ENCODE measurements at places on chromosomes 2 and 18. TPM values are rescaled to one million over a fixed set of nuclear protein-coding genes. Genes with fewer than 3 reads are reported as not detected.

IL1RL1 gene
- not detected for total RNA-seq

VWA3B gene
- 1.0 TPM for total RNA-seq

- DNase-seq, result no peak
These were observed 52.9 kb upstream of the NABP1 start for GRCh38 chr2:191625016-191625415.

DNA sequence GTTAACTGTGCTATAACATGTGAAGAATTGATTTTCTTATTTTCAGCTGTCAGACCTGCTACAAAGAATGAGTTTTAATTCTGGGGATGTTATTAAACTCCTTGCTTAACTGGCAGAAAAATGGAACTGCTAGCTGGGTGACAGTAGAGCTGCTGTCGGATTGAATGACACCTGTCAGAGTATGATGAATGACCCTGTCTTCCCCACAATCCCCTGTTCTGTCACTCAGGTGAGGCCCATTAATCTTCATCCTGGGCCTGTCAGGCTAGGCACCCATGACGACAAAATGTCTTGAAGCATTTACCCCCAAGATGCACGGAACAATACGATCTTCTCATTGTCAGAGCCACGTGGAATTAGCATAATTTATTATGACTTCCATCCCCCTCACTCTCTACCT is 129.9 kb upstream of the ETAA1 start:
- no peak for DNase-seq

- no peak for DNase-seq
These were observed 12.3 kb downstream of the PMAIP1 start for GRCh38 chr18:59912007-59912550.

GRCh38 chr2:232633413-232634205 is at the start of gene EFHD1:
Gene EFHD1, plus strand, starts transcription at chr2:232633604. Its CDS starts 101 bp downstream, at chr2:232633705.
- peak; percentile 95 for DNase-seq

- DNase-seq, result peak; percentile 41
These were observed 38.3 kb downstream of the PAPOLG start for GRCh38 chr2:60794271-60794863.
